ENCODE measurements at places on chromosomes 5 and 9. TPM values are rescaled to one million over a fixed set of nuclear protein-coding genes. Genes with fewer than 3 reads are reported as not detected.

Gene PCDHGB3
- total RNA-seq: 0.24 TPM

GRCh38 chr9:108831496-108832178, 24.1 kb downstream of the ACTL7B start:
- no peak for DNase-seq
- no peak overlapping the region for H3K27ac ChIP-seq
- H3K27me3 ChIP-seq: no peaks in the 10 kb centered on the region
- no peaks in the 10 kb centered on the region for H3K36me3 ChIP-seq
- no peak overlapping the region for H3K4me3 ChIP-seq

DNA sequence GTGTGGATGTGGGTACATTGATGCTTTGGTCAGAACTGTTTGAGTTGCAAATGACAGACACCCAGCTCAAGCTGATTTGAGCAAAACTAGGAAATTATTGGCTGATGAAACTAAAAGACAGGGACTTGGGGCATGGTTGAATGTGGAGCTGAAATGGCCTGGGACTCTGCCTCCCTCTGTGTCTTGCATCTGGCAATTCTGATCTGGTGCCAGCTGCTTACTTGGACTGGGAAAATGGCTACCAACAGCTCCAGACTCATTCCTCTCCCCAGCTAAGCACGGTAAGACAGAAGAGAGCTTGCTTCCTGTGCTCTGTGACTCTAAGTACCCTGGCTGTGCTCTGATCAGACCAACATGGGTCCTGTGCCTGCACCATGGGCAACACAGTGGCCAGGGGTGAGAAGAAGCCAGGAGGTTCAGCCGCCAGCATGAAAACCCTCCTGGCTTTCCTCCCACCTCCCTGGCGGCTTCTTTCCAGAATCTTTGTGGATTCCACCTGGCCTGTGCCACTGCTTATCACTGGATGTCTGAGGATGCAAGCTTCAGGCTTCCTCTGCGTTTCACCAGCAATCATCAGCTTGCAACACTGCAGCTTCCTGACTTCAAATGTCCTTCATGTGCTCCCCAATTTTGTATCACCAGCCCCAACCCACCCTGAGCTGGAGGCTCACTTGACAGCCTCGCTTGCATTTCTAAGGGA, 44.1 kb downstream of the C5orf15 start:
- H3K27me3 ChIP-seq: no peaks in the 10 kb centered on the region
- no peak for DNase-seq
- no peaks in the 10 kb centered on the region for H3K4me1 ChIP-seq
- H3K4me3 ChIP-seq: no peak overlapping the region
- no peaks in the 10 kb centered on the region for H3K36me3 ChIP-seq

Gene SYK
- total RNA-seq: 2.1 TPM

Gene MLANA
- total RNA-seq: not detected

Gene SHOC1
- not detected for total RNA-seq

DNA sequence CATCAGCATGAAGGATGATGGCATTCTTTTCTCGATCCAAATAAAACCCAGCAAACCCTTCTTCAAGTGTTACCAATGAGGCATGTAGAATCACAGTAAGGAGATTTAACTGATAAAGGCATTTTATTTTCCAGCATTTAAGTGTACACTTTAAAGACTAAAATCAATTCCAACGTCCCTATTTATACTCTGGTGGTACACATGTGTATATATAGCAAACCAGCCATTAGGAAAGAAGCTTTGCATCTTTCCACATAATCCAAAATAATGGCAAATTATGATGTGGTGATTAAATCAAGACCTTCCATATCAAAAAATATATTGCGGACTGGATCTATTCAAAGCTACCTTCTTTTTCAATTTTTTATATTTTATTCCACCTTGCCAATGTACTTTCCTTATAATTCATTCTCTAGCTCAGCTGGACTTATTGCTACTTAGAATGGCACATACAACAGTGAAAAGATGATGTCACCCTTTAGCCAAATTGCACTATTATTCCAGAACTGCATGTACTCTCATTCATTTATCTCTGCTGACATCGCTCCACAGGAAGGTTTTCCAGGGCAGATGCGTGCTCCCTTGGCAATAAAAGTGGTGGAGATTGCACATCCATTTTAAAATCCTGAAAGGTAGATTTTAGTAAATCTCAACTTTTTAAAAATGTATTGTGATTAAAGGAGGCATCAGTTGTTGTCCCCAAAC, 63.3 kb upstream of the SLC30A5 start:
- no peak overlapping the region for H3K4me3 ChIP-seq
- H3K27me3 ChIP-seq: no peaks in the 10 kb centered on the region
- no peaks in the 10 kb centered on the region for H3K4me1 ChIP-seq
- H3K27ac ChIP-seq: no peak overlapping the region
- H3K36me3 ChIP-seq: no peaks in the 10 kb centered on the region

DNA sequence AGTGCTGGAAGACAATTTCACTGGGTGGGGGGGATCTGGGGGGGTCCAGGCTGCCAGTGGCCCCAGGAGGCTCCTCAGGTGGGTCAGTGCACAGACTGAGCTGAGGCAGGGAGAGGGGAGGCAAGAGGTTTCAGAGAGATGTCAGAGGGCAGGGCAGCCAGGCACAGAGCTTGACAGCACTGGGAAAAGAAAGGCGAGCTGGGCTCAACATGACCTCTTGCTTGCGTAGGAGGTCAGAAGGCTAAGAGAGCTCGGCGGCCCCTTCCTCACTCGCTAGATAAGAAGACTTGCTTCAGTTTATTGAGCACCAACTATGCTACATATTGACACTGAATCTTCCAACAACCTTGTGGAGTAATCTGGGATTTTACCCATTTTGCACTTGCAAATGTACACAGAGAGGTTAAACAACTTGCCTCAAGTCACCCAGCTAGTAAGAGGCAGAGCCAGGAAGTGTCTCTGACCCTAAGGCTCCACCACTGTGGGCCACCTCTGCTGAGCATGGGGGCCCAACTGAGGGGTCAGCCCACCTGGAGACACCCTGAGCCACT, 3.5 kb downstream of the PDLIM7 start:
- no peak overlapping the region for H3K4me3 ChIP-seq
- DNase-seq: no peak
- peak overlapping the region; percentile 8 for H3K27ac ChIP-seq

GRCh38 chr9:15104826-15105420, 194.7 kb upstream of the FREM1 start:
- H3K27me3 ChIP-seq: no peaks in the 10 kb centered on the region
- no peak overlapping the region for H3K4me3 ChIP-seq
- no peak overlapping the region for H3K27ac ChIP-seq
- no peaks in the 10 kb centered on the region for H3K36me3 ChIP-seq

GRCh38 chr5:111582993-111583601, 70.8 kb upstream of the STARD4 start:
- DNase-seq: no peak
- no peaks in the 10 kb centered on the region for H3K4me1 ChIP-seq
- H3K4me3 ChIP-seq: no peak overlapping the region
- no peaks in the 10 kb centered on the region for H3K27me3 ChIP-seq

GRCh38 chr5:158812408-158812807, 287.3 kb downstream of the EBF1 start:
- H3K36me3 ChIP-seq: no peaks in the 10 kb centered on the region
- DNase-seq: peak; percentile 80
- peak overlapping the region; percentile 42 for H3K27ac ChIP-seq

- no peak overlapping the region for H3K27ac ChIP-seq
- H3K36me3 ChIP-seq: no peaks in the 10 kb centered on the region
- H3K4me3 ChIP-seq: no peak overlapping the region
- H3K27me3 ChIP-seq: no peaks in the 10 kb centered on the region
- no peaks in the 10 kb centered on the region for H3K4me1 ChIP-seq
Observed at GRCh38 chr5:114418176-114419066, 56.6 kb downstream of the KCNN2 start.

GRCh38 chr9:76510041-76510440, 51.1 kb downstream of the GCNT1 start:
- H3K36me3 ChIP-seq: no peaks in the 10 kb centered on the region
- H3K27ac ChIP-seq: no peak overlapping the region
- no peak for DNase-seq
- H3K4me3 ChIP-seq: no peak overlapping the region
- no peaks in the 10 kb centered on the region for H3K4me1 ChIP-seq

- H3K36me3 ChIP-seq: no peaks in the 10 kb centered on the region
- no peak overlapping the region for H3K4me3 ChIP-seq
- H3K27me3 ChIP-seq: no peaks in the 10 kb centered on the region
- no peak for DNase-seq
- H3K27ac ChIP-seq: no peak overlapping the region
Observed at GRCh38 chr9:126309427-126310189, 17.0 kb upstream of the MVB12B start.

DNA sequence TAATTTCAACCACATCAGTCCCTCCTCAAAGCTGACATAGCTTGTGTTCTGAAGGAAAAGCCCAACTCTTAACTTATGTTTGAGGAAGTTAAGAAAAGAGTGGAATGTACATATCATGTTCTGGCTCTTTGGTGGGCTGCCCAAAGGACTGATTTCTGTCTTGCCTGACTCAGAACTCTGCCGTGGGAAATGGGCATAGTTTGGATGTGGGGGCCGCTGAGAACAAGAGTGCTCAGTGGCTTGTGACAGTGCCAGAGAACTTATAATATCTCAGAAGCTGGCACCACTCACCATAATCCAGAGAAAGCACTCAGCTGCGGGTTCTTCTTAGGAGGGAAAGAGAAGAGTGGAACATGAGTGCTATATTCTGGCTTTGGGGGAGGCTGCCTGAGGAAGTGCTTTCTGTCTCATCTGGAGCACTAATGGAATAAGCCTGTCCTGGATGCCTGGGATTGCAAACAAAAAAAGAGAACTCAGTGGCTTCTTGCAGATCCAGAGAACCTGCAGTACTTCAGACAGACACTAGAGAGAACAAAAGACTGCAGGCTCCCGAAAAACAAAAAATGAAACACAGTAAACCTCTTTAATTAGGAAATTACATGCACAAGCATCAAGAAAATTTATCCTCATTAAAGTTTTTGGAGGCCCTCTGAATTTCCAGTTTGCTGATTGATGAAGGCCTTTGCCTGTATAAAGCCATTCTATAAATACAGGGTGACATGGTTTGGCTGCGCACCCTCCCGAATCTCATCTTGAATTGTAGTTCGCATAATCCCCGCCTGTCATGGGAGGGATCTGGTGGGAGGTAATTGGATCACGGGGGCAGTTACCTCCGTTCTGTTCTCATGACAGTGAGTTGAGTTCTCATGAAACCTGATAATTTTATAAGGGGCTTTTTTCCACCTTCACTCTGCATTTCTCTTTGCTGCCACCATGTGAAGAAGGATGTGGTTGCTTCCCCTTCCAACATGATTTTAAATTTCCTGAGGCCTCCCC, 207.0 kb downstream of the DMAC1 start:
- H3K4me1 ChIP-seq: no peaks in the 10 kb centered on the region
- H3K27ac ChIP-seq: no peak overlapping the region
- no peak for DNase-seq
- H3K4me3 ChIP-seq: no peak overlapping the region
- no peaks in the 10 kb centered on the region for H3K36me3 ChIP-seq

DNA sequence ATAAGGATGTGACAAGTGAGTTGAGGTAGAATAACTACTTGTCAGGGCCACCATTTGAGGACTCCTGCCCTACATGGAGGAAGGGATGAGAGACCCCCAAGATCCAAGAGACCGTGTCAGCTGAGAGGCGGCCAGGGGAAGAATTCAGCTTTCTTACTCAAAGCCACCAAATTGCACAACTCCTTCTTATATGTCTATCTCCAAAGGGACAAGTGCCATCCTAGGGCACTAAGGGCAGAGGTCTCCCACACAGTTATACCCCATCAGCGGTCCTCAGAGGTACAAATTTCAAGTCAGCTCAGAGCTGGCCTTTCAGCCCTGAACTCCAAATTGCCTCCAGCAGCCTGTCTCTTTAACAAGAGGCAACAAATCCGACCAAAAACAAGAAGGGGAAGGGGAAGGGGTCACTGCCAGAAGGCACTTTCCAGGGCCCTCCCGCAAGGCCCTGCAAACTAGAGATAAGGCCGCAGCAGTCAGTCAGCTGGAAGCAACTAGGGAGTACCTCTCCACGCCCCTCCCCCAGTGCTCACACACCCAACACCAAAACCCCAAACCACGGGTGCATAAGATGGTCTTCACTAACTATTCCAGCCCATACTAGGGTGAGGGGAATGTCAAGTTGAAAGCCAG, 6.1 kb upstream of the STOML2 start:
- H3K27ac ChIP-seq: no peak overlapping the region
- peaks cover 21% of the 10 kb centered on the region for H3K36me3 ChIP-seq
- peaks cover 22% of the 10 kb centered on the region for H3K4me1 ChIP-seq
- no peaks in the 10 kb centered on the region for H3K27me3 ChIP-seq
- H3K4me3 ChIP-seq: no peak overlapping the region
- no peak for DNase-seq

Gene TMED9
- total RNA-seq: 67.5 TPM

DNA sequence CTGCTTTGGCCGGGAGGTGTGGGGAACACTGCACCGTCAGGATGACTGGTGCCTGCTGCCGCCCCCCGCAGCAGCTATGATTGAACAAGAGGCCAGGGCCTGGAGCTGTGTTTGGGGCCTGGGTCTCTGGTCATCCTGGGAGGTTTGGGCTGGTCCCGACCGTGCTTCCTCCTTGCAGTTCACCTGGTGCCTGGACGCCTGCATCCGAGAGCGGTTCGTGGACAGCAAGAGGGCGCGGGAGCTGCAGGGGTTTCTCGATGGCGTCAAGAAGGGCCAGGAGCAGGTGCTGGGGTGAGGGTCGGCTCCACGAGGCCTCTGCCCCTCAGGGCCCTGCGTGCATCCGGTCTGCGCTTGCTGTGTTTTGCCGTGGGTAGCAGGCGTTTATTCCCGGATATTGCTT, 8.9 kb downstream of the NELFB start:
- H3K36me3 ChIP-seq: no peaks in the 10 kb centered on the region
- no peaks in the 10 kb centered on the region for H3K4me1 ChIP-seq
- H3K4me3 ChIP-seq: no peak overlapping the region

Gene GPR150
- 1.2 TPM for total RNA-seq

- DNase-seq: no peak
- H3K27me3 ChIP-seq: no peaks in the 10 kb centered on the region
- H3K27ac ChIP-seq: no peak overlapping the region
- no peaks in the 10 kb centered on the region for H3K4me1 ChIP-seq
- no peak overlapping the region for H3K4me3 ChIP-seq
Observed at GRCh38 chr5:34494111-34494755, 161.9 kb upstream of the RAI14 start.

- H3K27ac ChIP-seq: no peak overlapping the region
- DNase-seq: no peak
- no peaks in the 10 kb centered on the region for H3K27me3 ChIP-seq
- peaks cover 12% of the 10 kb centered on the region for H3K4me1 ChIP-seq
Observed at GRCh38 chr5:119417891-119418605, 34.2 kb upstream of the HSD17B4 start.
